ENCODE measurements at places on chromosomes 11 and 22.
A peak's percentile ranks its signal among the peaks of the same experiment; 100 is the strongest.

GRCh38 chr22:36493690-36494110 is 12.3 kb upstream of the TXN2 start:
- peak; percentile 76 for DNase-seq

DNA sequence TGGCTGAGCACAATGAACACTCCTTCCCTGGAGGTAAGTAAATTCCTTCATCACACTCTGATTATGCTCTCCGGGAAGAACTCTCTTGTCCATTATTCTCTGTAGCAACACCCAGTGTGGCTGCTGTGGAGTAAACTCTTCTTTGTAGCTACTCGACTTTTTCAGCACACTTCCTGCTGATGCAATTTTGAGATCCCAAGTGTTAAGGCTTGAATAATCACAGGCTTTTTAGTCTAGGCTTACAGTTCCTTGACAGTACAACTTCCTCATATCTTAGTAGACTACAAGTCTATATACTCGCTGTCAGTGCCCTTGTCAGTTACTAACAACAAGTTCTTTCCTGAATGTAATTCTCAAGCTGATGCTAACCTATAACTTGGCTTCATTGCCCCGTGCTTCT is 301.8 kb upstream of the API5 start:
- DNase-seq, result no peak

- DNase-seq, result peak; percentile 30
Observed at GRCh38 chr11:124669193-124669592, 4.3 kb downstream of the SIAE start.

DNA sequence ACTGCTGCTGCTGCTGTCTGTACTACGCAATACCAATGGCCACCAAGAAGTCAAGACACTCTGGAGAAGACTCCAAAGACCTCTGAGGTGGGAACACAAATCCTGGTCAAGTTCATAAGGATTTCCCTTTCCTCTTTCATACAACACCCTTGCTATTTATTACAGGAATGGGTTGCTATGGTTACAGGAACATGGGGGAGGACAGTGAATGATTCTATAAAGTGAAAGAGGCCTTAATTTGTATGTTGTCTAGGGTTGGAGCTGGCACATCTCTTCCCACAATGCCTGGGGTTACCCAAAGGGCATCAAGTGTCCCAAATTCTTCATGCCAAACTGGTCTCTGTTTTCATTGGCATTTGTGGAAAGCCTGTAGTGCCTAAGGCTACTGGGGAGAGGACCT is 11.4 kb upstream of the SEC14L3 start:
- DNase-seq, result no peak

DNA sequence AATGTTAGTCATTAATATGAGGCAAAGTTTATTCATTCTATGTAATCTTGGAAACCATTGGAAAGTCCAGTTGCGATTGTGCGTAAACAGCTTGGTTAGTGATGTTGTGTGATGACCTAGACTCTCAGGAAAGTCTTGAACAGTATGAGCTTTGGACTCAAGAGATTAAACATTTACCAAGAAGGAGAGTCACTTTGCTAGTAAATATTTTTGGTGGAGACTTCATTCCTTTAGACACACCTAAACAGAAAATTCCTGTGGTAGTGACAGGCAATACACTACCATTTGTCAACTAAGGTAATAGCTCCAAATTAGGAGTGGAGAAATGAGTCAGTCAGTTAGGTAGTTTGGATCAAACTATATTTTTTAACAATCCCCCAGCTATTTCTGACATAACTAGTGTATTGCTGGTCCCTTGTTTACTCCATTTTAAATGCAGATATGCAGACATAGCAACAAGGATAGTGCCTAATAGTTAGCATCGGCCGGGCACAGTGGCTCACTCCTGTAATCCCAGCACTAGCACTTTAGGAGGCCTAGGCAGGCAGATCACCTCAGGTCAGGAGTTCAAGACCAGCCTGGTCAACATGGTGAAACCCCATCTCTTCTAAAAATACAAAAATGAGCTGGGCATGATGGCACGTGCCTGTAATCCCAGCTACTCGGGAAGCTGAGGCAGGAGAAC is 89.3 kb downstream of the ARHGAP42 start:
- DNase-seq, result no peak

DNA sequence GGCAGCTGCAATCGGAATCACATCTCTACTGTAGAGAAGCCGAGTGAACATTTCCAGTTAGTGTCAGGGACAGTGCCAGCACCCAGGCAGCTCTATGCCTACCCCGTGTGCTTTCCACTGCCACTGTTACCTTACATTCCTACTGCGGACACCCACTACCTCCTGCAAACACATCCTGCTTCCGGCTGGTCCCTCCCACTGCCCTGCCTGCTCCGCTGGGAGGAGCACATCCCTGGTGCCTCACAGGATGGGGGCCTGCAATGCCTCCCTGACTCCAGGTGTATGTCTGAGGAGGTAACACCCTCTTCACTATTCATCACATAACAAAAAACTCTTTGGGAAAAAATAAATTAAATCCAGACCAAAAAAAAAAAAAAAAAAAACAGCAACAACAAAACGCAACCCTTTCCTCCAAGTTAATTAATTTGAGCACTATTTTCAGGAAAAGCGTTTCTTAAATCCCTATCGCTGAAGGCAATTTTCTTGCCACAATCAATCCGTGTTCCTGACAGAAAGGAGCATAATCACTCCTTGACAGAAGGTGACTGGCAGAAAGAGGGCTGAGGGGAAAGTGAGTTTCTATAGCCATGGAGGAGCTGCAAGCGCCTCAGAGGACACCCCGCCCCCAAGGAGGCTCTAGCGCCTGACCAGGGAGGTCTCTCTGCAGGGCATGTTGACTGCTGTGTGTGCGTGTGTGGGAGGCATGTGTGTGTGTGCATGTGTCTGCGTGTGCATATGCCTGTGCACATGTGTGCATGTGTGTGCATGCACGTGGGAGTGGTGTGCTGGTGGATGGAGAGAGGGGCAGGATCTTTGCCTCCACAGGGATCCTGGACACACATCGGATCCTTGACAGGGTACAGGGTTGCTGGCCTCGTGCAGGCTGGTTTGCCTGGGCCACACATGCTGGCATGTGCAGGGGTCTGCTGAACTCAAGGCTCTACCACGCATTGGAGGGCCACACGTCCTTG is 134.8 kb upstream of the NTM start:
- no peak for DNase-seq

GRCh38 chr22:30205281-30206115 is 41.1 kb downstream of the LIF start:
- DNase-seq, result no peak

DNA sequence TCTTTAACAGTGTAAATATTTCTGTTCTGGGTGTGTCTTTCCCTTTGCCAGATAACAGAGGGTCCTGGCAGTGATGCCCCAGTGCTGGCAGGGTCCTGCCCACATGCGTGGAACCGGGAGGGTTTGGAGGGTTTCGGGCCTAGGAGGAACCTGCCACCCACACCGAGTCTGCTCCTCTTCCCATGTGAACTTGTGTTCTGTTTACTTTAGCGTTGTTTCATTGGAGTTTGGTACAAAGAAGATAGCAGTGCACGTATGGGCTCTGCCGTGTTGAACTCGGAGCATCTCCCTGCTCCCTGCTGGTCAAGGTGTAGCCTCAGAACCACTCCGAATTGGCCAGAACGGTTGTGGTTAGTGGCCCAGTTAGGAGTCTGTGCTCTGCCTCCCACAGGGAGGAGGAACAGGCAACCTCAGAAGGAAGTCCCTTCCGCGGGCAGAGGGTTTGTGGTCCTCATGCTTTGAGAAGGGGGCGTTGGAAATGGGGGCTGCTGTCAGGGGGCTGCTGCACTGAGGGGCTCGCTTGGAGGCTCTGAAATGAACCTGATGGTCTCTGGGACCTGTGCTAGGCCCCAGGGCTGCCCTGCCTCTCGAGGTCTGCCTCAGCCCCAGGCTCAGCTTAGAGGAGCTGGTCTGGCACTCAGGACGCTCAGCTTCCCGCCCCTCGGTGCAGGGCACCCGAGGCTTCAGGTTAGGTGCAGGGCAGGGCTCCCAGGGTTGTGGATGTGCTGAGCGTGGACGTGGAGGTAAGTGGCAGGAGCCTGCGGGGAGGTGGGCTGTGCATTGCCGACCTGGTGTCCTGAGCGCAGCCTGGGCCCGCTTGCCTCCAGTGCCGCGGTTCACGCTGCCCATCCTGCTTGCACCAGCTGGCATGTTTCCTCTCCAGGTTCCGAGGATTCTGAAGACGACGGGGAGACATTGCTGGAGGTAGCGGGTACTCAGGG is 10.4 kb downstream of the PHRF1 start:
- DNase-seq, result no peak

DNA sequence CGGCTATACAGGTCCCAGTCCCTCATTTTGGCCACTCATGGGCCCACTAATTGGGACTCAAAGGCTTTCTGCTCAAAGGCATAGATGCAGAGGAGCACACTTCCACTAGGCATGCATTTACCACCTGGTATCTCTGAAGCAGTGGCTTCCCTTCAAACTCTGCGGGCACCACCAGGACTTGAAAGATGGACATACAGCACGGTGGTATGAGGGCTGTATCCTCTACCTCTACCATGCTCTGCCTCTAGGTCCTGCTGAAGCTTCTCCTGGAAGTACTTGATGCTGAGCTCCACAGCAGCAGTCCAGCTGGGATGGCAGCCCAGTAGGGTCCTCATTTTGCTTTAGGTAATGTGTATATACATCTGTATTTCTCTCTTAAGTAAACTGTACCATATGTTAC is 49.9 kb downstream of the RAB6A start:
- no peak for DNase-seq

DNA sequence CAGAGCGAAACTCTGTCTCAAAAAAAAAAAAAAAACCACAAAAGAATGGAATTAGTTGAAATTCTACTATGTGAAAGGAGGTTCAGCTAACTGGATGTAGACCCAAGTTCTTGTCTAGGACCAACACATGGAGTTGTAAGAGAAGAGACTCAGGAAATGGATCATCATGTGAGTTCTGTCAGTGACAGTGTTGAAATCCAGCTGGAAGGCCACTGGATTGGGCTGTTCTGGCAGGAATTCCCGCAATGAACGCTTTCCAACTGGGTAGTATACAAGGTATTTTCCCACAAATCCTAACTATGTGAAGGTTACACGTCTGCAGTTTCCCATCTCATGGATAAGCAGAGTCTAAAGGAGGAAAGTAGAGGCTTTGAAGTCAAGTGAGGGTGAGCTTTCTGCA is 151.2 kb downstream of the MAML2 start:
- no peak for DNase-seq

DNA sequence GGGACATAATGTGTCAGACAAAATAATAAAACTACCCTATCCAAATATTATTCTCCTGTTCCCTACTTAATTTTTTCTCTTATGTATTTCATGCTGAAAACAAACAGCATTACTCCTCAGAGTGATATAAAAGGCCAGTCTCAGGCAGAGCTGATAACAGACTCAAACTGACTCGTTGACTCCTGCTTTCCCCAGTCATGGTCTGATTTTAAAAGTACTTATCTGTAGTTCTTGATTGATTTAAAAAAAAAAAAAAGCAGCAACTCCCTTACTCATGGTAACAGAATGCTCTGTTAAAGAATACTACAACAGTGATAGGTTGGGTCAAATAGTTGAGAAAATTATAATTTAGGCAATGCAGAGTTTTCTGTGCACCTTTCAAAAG is 90.3 kb upstream of the BARX2 start:
- no peak for DNase-seq

DNA sequence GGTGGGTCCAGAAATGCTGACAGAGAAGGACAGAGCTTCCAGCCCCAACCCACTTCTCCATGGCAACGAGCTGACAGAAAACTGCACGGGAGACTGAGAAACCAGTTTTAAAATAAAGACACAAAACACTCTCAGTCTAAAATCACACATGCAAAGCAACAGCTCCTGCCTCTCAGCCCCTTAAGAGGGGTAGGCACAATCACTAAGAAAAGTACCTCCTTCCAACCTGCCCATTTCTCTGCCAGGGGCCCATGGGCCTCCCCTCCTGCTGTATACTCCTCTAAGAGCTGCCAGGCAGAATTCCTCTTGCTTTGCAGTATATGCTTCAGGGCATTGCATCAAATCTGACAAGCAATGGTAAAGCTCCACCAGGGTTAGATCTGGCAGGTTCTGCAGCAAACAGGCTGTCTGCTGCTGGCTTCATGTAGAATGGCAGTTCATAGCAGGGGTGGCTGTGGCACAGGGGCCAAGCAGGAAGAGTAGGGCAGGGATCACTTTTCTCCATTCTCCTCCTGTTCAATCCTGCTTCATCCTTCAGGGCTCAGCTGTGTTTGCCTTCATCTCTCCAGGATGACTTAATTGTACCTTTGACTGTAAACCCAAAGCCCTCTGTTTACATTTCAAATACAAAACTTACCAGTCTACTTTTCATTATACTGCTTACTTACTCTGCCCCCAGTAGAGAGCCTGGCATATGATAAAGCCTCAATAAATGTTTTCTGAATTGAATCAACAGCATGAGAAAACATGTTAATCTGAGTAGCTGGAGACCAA is 77.7 kb downstream of the KCNC1 start:
- DNase-seq, result no peak

GRCh38 chr11:117950301-117950700 is 21.1 kb upstream of the TMPRSS13 start:
- DNase-seq, result no peak

DNA sequence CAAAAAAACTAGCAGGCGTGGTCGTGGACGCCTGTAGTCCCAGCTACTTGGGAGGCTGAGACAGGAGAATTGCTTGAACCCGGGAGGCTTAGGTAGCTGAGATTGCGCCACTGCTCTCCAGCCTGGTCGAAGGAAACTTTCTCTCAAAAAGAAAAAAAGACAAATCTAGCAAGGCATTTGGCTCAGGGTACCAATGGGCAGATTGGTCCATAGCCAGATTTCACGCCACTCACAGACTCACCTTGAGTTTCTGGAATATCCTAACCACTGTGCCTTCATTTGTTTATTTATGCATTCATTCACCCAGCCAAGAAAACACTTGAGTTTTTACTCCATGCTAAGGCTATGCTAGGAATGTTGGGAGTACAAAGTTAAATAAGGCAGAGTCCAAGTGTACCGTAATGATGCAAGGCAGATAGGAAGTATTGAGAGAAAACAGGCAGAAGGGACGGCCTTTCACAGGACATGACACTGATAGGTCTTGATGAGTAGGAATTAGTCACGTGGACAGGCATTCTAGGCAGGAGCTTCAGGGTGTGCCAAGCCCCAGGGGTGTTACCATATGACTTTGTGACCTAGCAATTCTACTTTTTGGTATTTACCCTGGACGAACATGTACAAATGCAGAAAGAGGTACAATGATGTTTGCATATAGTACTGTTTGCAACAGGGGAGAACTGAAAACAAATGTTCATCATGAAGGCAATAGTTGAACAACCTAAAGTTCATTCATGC is 3.0 kb upstream of the PACSIN3 start:
- no peak for DNase-seq

GRCh38 chr22:47757741-47758140 is 995.3 kb downstream of the TBC1D22A start:
- no peak for DNase-seq

- no peak for DNase-seq
Observed at GRCh38 chr11:82872377-82873150, 27.7 kb downstream of the PRCP start.

DNA sequence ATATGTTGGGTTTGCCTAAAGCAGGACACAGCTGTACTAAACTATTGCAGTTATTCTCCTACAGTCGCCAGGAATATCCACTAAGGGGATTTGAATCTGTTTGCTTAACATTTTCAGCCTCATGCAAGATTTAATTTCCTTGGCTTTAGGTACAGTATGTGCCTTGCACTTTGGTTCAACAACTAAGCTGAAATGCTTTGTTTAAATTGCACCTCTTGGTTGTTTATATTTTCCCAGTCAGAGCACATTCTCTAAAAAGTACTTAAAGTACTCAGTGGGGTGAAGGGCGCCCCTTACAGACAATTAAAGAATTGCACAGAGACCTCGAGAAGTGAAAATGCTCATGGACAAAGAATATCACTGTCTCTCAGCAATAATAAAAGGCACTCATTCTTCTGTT is 107.8 kb upstream of the MTNR1B start:
- DNase-seq, result no peak
